Fibroblast of the aortic adventitia (primary cell): ENCODE measurements at places on chromosomes 1 and 21. TPM values are rescaled to one million over a fixed set of nuclear protein-coding genes. Genes with fewer than 3 reads are reported as not detected.
A peak's percentile ranks its signal among the peaks of the same experiment; 100 is the strongest.

DNA sequence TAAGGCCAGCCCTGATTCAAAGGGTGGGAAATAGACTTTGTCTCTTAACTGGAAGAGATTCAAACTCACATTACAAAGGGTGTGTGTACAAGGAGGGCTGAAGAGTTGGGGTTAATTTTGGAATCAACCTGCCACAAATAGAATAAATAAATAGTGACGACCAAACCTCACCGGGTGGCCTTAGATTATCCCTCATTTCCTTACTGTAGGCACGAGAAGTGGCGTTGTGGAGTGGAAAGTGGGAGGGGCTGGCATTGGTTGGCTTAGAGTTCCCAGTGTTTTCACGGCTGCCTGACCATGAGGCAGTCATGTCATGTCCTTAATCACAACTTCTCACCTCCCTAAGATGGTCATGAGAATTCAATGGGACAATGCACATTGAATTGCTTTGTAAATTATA lies 21.3 kb upstream of the RUNX1 start:
- DNase-seq: no peak

GRCh38 chr1:26838474-26839338 lies 12.2 kb downstream of the ZDHHC18 start:
- no peak for DNase-seq

DNA sequence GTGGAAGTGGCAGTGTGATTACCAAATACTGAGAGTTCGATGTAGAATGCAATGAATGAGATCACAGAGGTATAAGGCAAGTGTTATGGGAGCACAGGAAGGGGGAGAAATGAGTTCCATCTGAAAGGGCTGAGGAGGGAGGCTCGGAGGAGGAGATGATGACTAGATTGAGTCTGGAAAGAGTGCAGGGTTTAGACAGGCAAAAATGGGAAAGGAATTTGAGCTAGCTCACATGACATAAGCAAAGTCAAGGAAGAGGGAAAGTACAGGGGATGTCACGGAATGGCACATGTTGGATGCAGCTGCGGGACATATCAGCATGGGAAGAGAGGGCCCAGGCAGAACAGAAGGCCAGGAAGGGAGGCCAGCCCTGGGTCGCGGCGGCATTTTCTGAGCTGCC lies 132.7 kb downstream of the RUNX1 start:
- DNase-seq: no peak

ETNK2 gene
- 2.6 and 6.4 TPM in 2 replicates for total RNA-seq

- DNase-seq: no peak
Observed at GRCh38 chr1:232707142-232707541, 77.2 kb upstream of the SIPA1L2 start.

- no peak for DNase-seq
Observed at GRCh38 chr21:16533692-16534407, 804.1 kb downstream of the USP25 start.

GRCh38 chr1:226779561-226779960 lies 40.5 kb upstream of the ITPKB start:
- no peak for DNase-seq

MYOG gene
- total RNA-seq: not detected in 2 replicates

- peak; percentile 22 for DNase-seq
Observed at GRCh38 chr1:180571832-180572636, 13.3 kb downstream of the OVAAL start.

DNA sequence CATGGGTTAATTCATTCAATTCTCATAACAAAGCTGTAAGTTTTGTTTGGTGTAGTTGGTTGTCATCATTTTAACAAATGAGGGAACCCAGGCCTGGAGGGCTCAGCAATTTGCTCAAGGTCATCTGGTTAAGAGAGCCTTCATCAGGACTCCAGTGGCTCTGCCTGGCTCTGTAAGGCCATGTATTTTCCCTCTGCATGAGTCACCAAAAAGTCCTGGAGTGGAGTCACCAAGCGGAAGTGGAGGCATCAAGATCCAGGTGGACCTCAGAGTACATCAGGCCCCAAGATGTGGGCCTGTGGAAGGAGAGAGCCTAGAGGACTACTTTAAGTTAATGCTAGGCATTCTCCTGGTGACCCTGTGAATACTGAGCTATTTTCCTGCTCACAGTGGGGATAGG lies 30.0 kb upstream of the RBM15 start:
- peak; percentile 43 for DNase-seq

DNA sequence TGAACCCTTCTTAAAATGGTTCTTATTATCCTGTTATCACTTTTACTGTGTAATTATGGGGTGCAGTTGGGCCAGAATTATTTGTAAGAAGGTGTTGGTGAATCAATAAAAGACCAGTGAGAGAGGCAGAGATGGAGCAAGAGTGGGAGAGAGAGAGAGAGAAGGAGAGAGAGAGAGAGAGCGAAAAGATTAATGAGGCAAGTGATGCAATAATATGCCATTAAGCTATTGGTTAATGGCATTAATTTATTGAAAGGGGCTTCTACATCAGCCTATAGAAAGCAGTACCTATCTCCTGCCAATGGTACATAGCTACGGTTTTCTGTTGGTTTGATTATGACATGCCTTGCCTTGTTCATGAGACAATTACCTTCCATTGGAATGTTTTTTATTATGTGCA lies 388.7 kb downstream of the RPS6KC1 start:
- DNase-seq: no peak
